ENCODE measurements at places on chromosomes 7 and 10.

DNA sequence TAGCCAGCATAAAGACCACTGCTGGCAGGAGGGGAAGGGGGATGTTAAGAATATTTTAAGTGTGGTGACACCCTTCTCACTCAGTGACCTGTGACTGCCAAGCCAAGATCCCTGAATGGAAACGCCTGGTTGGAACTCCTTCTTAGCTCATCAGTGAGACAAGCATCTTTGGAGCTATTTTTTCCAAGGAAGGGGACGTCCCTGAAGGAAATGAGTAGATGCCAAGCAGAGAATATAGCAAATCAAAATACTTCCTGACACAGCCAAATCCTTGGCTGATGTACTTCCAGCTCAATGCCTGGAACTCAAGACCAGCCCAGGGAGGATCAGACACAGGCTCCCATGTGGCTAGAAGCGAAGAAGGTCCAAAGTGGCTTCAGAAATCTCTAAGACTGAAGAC lies 82.2 kb downstream of the SORBS1 start:
- no peak for DNase-seq

GRCh38 chr10:17580885-17581284 lies 36.3 kb downstream of the HACD1 start:
- no peak for DNase-seq

GRCh38 chr10:75956624-75957023 lies 525.2 kb downstream of the LRMDA start:
- DNase-seq = no peak

DNA sequence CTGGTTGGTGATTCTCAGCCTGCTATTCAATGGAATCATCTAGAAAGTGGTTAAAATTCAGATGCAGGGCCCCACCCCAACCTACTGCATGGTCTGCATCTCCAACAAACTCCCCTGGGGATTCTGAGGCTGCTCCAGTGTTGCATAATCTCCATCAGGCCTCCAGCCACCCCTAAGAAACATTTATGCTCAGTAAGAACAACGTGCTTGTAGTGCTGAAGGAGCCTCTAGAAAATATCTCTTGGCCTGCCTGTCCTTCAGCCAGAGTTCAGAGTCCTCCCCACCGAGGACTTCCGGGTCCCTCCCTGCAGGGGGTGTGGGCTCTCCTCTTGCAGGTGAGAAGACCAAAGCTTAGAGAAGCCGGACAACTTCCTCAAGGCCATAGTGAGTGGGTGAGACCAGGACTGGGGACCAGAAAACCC lies 159.8 kb downstream of the SH3PXD2A start:
- DNase-seq = peak; percentile 56

DNA sequence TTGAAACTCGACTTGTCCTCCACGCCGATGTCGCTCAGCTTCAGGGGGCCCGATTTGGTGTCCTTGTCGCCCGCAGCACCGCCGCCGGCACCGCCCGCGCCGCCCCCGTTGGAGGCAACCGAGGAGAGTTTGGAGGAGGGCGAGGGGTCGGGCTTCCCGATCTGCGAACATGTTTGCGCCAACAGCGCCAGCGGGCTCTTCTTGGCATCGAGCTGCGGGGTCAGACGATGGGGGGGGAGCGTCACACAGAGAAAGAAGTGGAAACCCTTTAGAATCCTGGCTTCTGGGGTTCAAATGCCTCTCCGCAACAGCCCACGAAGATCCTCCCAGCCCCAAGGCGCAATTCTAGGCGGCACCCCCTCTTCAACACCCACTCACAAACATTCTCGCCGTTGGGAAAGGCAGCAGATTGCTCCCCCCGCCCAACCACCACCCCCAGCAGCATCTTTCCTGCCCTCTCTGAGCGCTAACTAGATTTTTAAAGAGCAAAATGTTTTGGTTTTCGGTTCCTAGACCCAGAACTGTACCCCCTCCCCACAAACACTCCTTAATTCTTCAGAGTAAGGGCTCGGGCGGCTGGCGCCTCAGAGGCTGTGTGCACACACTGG lies 1.3 kb downstream of the ZNF503 start:
- no peak for DNase-seq

DNA sequence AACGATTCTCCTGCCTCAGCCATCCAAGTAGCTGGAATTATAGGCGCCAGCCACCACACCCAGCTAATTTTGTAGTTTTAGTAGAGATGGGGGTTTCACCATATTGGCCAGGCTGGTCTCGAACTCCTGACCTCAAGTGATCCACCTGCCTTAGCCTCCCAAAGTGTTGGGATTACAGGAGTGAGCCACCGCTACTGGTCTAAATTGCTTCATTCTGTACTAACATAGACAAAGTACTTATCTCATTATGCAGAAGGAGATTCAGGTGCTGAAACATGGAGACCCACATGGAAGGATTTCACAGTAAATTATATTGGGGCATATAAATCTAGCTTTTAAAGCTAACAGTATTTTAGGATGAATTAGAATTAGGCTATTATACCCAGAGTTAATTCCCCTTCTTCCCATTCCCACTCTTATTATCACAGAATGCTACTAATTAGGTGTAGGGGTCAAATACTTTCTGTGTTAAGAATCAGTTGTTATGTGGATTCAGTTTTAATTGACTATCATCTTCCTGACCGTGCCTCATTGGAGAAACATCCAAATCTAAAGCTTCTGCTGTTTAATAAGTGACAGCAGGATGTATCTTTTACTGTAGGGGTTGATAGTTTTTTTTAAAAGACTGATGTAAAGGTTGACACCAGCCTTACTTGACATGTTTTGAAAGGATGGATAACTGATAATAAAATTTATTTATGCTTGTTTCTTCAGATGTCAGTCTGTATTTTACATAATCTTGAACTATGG lies 27.2 kb downstream of the ADK start:
- DNase-seq = no peak

DNA sequence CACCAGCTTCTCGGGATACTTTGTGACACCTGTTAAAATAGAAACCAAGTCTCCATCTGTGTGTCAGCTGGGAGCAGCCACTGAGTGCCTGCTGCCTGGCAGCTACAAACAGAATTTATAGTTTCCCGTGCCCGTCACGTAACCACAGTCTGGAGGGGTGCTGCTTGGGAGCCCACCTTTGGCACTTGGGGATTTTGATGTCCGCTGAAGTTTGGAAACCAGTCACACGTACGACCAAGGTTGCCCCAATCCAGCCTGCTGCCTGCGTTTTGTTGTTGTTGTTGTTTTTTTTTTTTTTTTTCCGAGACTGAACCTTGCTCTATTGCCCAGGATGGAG lies 1.6 kb downstream of the TRRAP start:
- DNase-seq = no peak

DNA sequence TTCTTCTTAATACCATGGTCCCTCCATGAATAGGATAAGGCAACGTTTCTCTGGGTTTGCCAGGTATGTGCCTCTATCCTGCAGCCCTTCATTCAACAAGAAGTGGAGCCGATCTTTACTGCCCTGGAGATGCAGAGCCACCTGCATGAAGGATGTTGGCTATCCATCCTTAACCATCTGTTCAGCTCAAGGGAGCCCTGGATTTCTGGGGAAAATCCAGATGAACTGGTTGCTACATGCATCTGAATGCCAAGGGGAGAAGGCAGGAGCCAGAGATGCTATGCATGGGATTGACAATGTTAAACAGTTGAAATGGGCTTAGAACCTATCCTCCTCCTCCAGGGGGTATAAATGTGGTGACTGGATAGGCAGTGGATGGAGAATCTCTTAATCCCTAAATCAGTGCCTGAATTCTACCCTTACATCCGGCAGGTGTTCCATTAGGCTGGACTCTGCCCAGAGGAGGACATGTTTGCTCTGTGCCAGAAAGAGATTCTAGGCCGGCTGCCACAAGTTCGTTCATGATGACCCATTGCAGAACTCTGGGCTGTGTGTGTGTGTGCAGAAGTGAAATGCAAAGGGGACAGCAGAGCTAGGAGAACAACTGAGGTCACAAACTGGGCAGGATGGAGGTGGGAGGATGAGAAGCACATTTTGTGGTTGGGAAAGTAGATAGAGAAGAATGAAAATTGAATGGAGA lies 15.6 kb downstream of the CPED1 start:
- DNase-seq = no peak

DNA sequence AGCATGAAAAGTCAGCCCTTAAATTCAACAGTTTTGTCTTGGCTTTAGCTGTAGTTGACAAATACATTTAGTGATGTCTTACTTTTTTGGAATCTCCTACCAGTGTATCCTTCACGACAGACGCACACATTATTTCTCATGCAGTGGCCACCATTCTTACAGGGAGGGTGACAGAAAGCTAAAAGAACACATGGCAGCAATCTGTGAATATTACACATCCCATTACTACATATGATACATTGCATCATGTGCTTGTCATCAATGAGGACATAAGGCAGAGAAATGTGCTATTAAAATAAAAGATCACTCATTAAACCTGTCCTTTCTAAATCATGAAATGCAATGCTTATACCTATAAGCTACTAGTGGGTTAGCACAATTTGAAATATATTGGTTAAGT lies 66.6 kb downstream of the VWDE start:
- DNase-seq = no peak

GRCh38 chr10:17661510-17661909 lies 17.6 kb downstream of the STAM start:
- DNase-seq = no peak

DNA sequence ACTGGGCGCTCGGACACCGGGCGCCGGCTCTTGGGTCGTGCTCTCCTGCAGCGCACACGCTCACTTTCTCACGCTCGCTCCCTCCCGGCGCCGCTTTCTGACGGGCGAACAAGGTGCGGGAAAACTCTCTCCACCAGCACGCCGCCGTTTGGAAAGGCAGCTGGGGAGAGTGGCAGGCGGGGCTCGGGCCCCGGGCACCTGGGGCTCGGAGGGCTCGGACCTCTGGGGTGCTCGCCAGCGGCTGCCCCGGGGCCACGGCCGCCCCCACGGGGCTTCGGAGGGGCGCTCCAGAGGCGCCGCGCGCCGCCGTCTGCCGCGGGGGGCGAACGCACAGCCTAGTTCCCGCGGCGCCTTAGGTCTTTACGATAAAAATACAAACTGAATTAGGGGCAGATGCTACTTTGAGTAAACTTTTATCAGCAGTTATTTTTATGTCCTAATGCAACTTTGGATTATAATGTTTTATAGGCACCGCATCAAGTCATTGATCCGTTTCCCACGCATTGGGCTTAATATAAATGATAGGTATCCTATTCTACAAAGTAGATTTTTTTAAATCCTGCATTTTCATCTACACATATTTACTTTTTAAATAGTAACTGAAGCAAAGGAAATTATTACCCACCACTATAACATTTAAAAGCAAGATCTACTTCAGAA lies 535 bp upstream of the EPC1 start:
- DNase-seq = no peak

DNA sequence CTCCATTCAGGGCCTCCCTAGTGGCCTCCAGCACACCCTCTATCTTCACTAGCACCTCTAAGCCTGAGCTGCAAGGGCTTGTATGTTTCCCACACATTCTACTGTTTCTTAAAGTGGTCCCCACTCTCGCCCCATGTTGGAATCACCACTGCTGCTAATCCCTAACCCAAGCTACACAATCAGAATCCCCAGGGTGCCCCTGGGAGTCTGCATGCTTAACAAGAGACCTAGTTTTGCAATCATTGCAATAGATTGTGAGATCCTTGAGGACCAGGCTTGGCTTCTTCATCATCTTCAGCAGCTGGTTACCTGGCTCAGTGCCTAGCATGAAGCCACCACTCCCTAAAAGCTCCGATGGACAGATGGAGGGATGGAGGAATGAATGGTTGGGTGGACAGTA lies 113.9 kb downstream of the MYOF start:
- DNase-seq = no peak

DNA sequence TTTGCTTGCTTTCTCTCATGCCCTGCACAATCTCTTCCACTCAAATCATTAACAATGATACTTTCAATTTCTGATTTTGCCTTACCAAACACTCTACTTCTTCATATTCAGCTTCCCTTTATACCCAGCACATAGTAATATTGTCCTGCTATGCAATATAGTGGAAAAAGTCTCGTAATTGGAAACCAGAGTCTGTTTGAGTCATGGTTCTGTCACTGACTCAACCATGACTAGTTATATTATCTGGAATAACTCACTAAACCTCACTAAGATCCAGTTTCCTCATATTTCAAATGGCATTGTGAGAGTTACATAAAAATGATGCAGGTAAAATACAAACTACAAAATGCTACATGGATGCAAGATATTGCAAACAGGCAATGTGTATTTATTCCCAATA lies 98.5 kb upstream of the LRRTM3 start:
- DNase-seq = peak; percentile 34

- no peak for DNase-seq
These were observed 179.5 kb downstream of the REEP3 start for GRCh38 chr10:63700631-63701156.

GRCh38 chr7:37310327-37311080 lies 138.2 kb downstream of the ELMO1 start:
- no peak for DNase-seq

DNA sequence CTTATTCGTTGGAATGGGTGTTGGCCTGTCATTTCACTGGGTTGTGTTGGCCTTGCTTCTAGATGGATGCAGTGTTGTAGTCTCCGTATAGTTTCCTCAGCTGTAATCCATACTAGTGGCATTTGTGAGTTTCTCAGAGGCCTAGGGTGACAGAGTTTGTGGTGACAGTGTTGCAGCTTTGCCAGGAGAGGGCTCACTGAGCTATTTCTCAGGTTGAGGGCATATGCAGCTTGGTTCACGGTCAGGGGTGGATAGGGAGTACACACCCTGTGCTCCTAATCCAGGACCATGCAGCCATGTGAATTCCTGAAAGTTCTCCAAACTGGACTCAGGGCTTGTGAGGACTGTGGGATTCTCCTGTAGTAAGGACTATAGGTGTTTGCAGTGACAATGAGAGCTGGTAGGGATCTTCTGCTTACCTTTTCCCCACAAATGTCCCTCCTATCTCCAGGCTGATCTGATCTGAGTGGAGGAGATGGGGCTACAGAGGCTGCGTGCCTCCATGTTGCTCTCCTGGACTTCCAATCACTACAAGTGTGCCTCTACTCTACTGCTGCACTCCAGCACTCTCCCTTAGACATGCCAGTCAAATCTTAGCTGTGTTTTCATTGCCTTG lies 229.0 kb downstream of the STK31 start:
- no peak for DNase-seq

- DNase-seq = no peak
These were observed 31.7 kb downstream of the HYAL4 start for GRCh38 chr7:123876557-123877256.

- no peak for DNase-seq
These were observed 18.0 kb downstream of the RNLS start for GRCh38 chr10:88565072-88565471.

- peak; percentile 13 for DNase-seq
These were observed 58.8 kb downstream of the PARP12 start for GRCh38 chr7:140003913-140004382.

DNA sequence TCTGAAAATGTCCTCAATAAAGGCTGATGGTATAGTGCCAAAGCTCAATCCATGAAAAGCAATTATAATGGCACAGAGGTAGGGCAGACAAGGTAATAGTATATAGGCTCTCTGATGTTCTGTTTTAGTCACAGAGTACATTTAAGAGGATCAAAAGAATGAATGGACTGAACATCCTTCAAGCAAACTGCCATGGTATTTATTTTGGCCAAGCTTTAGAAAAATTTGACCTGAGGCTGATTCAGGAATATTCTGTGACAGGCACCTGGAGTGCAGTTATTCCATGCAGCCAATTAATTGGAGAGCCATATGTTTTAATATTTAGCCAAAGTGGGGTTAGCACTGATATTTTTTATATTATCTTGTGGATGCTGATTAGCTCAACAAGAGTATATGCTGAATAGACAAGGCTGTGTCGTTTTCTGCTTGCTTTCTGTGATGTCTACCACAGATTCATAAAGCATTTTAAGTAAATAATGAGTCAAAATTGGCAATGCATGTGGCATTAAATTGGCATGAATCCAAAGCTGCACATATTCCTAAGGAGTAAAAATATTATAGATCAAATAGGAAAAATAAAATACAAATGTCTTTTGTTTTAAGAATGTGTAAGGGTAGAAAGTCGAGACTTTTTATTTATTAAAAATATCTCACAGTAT lies 177.4 kb downstream of the PCLO start:
- no peak for DNase-seq

Data from GM04503 (cell line).